ENCODE measurements at places on chromosomes 1 and 21.

DNA sequence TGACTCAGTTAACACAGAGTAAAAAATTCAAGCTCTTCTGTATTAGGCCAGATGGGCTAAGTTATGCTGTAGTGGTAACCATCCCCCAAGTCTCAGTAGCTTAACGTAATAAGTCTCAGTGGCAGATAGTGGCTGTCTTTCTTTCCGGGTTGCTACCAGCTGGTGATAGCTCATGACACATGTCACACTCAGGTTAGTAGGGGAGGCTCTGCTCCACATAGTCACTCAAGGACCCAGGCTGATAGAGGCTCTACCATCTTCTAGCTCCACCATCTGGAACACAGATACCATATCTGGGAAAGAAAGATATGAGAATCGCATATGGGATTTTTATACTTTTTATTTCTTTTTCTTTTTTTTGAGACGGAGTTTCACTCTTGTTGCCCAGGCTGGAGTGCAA is 16.2 kb upstream of the MEF2D start:
- no peak for DNase-seq

- DNase-seq: no peak
Measured at GRCh38 chr21:25254491-25255174, 352.6 kb downstream of the MRPL39 start.

- no peak for DNase-seq
Measured at GRCh38 chr1:224727351-224728289, 111.5 kb downstream of the CNIH3 start.

GRCh38 chr1:53378061-53378460 is 50.2 kb upstream of the LRP8 start:
- no peak for DNase-seq

DNA sequence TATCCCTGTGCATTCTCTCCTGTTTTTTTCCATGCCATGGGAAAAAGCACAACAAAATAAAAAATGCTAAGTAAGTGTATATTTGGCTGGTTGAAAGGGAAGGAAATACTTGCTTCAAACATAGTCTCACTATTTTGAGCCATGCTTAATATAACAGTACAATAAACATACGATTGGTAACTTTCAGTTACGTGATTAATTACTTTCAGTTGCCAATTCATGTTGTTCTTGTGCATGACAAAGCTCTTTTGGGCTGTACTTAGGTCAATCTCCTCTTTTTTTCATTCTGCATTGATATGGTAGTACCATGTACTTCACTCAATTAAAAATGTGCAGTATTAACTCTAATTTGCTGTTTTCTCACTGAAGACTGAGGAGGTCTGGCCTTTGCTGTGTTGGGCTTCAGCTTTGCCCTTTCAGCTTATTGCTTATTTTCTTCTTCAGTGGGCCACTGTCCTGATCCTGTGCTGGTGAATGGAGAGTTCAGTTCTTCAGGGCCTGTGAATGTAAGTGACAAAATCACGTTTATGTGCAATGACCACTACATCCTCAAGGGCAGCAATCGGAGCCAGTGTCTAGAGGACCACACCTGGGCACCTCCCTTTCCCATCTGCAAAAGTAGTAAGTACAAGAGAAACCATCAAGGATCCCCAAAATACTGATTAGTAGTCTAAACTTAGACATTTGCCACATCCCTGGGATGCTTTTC is 2.7 kb downstream of the C4BPB start:
- no peak for DNase-seq

GRCh38 chr1:93288558-93288957 is 57.1 kb upstream of the DR1 start:
- DNase-seq: no peak

DNA sequence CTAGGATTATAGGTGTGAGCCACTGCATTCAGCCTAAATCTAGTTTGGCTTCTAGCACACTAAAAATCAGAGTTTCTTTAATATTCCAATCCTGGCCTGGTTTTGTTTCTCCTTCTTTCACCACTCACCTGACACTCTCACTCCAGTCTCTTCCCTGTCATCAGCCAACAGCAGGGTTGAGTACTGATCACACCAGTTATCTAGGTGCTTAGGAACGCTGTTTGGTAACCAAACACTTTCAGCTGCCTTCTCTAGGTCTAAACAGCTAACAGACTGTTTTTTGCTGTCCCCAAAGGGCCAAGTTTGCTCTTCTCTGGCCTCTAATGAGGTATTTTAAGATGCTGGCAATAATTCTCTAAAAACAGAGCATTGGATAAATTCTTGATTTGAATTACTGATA is 17.7 kb upstream of the FRRS1 start:
- DNase-seq: no peak

- DNase-seq: no peak
Measured at GRCh38 chr1:228085287-228085951, 2.9 kb downstream of the ARF1 start.
